ENCODE measurements at places on chromosomes 3 and 15.
A peak's percentile ranks its signal among the peaks of the same experiment; 100 is the strongest.

- no peak for DNase-seq
These were observed 512.6 kb upstream of the NAALADL2 start for GRCh38 chr3:174346571-174346970.

DNA sequence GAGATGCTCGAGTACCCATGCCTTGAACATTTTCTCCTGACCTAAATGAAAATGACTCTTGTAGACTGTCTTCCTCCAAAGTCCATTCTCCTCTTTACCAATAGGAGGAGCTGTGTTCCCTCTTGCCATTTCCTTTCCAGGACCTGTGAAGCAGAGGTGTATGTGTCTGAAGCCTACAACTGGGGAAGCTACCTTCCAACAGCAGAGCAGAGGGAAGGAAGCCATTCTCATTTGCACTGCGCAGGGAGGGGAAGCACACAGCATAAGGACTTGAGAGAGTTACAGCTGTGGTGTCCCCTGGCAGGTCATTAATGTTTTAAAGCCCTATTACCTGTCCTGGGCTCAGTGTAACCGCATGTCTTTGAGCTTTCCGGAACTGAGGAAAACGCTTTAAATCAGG is 38.7 kb downstream of the HSPBAP1 start:
- no peak for DNase-seq

GRCh38 chr3:21484828-21485144 is 266.2 kb downstream of the ZNF385D start:
- DNase-seq, result peak; percentile 65

GRCh38 chr15:74127954-74128784 is 2.2 kb upstream of the ISLR2 start:
- no peak for DNase-seq

DNA sequence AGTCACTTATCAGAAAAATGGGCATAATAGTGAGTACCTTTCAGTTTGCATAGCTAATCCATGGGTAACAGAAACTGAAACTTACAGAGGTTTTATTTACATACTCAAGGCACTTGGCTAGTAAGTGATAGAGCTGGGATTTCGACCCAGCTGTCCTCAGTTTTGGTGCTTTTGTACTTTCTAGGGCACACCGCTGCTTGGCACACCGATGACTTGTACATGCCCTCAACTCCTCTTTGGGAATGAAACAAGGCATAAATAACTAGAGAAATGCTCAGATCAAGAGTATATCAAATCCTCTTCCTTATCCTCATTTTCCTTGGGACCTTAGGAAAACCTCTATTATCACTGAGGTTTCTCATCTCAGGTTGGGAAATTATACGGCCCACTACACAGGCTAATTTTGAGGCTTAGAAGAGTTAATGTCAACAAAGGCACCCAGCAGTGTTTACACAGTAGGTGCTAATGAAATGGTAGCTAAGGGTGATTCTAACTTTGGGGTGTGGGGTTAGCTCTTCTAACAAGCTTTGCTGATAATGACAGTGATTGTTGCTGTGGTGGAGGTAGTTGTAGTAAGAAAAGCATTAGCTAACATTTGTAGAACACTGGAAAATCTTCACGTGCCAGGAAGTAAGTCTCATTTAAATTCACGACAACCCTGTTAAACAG is 20.3 kb upstream of the DGKG start:
- DNase-seq, result no peak

GRCh38 chr3:159322322-159322939 is 520.6 kb downstream of the MFSD1 start:
- peak; percentile 2 for DNase-seq

DNA sequence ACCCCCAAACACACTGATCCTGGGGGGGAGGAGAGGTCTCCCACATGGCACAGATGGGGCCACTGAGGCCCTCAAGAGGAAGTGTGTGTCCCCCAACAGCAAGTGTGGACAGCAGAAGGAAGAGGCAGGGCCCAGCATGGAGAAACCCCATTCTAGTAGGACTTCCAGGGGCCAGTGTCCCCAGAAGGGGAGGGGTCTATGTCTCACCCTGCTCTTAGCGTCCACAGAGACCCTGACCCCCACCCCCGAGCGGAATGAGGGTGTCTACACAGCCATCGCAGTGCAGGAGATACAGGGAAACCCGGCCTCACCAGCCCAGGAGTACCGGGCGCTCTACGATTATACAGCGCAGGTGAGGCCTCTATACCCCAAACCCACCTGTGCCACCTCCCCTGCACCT is 35.3 kb downstream of the TSPAN3 start:
- no peak for DNase-seq

- DNase-seq, result peak; percentile 55
These were observed 83.1 kb downstream of the DNAJB8 start for GRCh38 chr3:128383316-128384235.

DNA sequence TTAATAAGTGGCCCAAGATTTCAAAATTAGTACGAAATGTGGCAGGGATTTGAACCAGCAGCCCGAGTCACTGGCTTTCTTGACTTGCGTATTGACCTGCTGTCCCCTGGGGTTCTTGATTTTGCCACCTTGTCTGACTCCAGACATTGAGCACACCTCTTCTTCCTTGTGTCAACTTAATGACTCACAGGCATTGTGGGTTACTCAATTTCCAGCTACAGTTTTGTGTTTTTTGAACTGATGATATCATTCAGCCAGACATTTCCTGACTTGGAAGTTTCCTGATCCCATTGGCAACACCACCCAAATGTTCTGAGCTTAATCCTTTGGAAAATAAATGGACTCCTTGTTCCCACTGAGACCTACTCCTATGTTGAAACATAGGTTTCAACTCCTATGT is 64.2 kb downstream of the MOBP start:
- DNase-seq, result no peak

GRCh38 chr15:35271371-35272043 is 186.4 kb upstream of the NANOGP8 start:
- DNase-seq, result peak; percentile 4

Measured in OCI-M1 (cell line).